ENCODE measurements at places on chromosomes 4 and X.

DNA sequence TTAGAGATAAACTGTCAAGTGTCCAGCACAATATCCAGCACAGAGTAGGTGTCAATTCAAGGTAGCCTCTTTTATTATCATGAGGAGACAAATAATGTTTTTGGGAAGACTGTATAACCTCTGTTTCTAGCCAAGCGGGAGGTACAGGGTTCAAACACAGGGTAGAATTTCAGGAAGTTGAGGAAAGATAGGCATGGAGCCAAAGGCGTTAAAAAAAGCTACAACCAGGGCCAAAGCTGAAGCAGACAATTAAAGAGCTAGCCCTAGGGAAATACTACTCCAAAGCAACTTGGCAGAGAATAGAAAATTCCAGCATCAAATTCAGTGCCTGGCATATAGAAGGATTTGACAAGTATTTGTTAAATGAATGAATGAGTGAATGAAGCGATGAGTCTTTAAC, 40.0 kb upstream of the CASK start:
- H3K4me1 ChIP-seq, result no peaks in the 10 kb centered on the region
- H3K27me3 ChIP-seq, result peaks cover 2% of the 10 kb centered on the region
- H3K27ac ChIP-seq, result no peak overlapping the region
- no peak overlapping the region for H3K4me3 ChIP-seq
- DNase-seq, result no peak

- no peak overlapping the region for H3K4me3 ChIP-seq
- no peaks in the 10 kb centered on the region for H3K36me3 ChIP-seq
- no peak overlapping the region for H3K27ac ChIP-seq
- peaks cover 9% of the 10 kb centered on the region for H3K27me3 ChIP-seq
These were observed 21.7 kb downstream of the PNMA6F start for GRCh38 chrX:153299855-153300254.

- H3K4me1 ChIP-seq, result peaks cover 2% of the 10 kb centered on the region
- no peak for DNase-seq
- H3K4me3 ChIP-seq, result no peak overlapping the region
- H3K36me3 ChIP-seq, result no peaks in the 10 kb centered on the region
These were observed 33.8 kb upstream of the ARMCX2 start for GRCh38 chrX:101693476-101693875.

DNA sequence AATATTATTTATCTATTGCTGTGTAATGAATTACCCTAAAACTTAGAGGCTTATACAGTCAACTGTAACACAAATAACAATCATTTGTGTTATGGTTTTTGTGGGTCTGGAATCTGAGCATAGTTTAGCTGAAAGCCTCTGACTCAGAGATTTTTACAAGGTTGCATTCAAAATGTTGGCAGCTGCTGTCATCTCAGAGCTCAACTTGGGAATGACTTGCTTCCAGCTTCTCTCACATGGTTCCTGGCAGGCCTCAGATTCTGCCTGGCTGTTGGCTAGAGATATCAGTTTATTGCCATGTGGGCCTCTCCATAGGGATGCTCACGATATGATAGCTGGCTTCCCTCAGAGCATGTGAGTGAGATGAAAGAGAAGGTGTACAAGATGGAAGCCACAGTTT, 70.2 kb upstream of the BRWD3 start:
- H3K27ac ChIP-seq, result no peak overlapping the region
- no peak overlapping the region for H3K4me3 ChIP-seq
- no peaks in the 10 kb centered on the region for H3K36me3 ChIP-seq
- no peak for DNase-seq

DNA sequence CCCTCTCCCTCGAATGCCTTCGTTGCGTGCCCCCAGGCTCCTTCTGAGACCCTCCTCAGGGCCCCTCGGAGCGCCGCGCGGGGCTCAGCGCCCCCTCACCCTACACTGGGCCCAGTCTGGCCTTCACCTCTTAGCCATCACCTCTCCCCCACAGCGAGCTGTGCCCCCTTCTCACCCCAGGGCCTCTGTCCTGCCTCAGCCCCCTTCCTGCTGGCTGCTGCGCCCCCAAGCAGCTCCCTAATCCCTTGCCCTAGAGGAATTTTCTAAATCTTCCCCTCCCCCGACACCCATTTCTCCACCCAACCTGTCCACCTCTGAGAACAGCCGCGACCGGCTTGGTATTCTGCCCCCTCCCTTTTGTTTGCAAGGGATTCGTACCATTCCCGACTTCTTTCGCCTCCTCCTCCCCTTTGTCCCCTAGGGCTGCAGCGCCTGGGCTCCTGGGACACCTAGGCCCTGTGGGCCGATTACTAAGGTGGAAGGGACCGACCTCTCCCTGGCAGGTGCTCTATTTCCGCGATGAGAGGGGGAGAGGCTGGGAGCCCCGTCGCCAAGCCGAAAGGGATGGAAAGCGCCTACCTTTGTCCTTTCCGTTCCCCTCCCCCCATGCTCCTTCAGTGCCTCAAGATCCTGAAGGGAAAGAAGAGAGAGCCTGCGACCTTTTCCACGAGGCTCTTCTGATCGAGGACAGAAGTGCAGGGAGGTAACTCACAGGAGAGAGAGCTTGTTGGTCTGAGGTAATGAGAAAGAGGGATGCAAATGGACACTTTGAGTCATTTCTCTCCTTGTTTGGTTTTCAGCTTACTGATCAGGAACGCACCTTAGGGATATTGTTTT, 10.9 kb downstream of the DLG3 start:
- peak overlapping the region; percentile 87 for H3K27ac ChIP-seq
- peaks cover 3% of the 10 kb centered on the region for H3K36me3 ChIP-seq
- peaks cover 26% of the 10 kb centered on the region for H3K4me1 ChIP-seq
- peak overlapping the region; percentile 80 for H3K4me3 ChIP-seq

DNA sequence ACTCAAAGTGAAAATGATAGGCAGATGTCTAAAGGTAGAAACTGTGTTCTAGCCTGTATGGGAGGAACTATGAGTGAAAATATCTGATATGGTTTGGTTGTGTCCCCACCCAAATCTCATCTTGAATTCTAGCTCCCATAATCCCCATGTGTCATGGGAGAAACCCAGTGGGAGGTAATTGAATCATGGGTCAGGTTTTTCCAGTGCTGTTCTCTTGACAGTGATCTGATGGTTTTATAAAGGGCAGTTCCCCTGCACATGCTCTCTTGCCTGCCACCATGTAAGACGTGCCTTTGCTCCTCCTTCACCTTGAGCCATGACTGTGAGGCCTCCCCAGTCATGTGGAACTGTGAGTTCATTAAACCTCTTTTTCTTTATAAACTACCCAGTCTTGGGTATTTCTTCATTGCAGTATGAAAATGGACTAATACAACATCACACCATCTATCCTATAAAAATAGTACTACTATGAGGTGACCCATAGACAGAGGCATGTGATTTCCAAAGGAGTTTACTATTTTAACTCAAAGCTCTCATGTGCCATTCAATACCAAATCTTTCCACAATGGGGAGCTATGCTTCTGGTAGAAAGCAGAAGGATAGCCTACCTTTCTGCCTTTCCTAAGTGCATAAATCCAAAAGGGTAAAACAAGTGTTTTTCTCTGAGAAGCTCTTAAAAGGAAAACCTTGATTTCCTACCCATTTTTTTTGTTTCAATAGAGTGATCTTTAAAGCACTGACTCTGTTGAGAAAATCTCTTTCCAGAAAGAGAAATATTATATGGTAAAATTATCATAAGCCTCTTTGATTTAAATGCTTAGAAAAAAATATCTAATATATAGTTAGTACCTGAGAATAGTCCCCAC, 38.8 kb downstream of the SEC31A start:
- H3K27ac ChIP-seq, result peak overlapping the region; percentile 73
- no peak for DNase-seq
- H3K4me3 ChIP-seq, result no peak overlapping the region
- H3K36me3 ChIP-seq, result peaks cover 55% of the 10 kb centered on the region
- no peaks in the 10 kb centered on the region for H3K27me3 ChIP-seq
- peaks cover 3% of the 10 kb centered on the region for H3K4me1 ChIP-seq

DNA sequence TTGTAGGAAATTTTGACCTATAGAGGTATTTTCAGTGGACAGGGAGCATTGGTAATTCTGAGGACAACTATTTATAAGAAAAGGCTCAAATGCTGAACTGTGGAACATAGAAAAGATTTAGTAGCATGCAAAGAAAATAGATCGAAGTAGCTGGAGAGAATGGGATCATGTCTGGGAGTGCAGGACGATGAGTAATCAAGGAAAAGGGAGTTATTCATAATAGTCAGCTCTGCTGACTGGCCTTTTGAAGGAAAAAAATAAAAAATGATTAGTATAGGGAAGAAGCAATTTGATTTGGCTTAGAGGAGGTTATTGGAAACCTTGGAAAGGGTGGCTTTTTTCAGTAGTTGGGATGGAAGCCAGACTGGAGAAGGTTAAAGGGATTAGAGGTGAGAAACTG, 22.9 kb upstream of the ANK2 start:
- no peaks in the 10 kb centered on the region for H3K4me1 ChIP-seq
- H3K27ac ChIP-seq, result no peak overlapping the region
- H3K36me3 ChIP-seq, result no peaks in the 10 kb centered on the region
- no peak for DNase-seq
- H3K4me3 ChIP-seq, result no peak overlapping the region

DNA sequence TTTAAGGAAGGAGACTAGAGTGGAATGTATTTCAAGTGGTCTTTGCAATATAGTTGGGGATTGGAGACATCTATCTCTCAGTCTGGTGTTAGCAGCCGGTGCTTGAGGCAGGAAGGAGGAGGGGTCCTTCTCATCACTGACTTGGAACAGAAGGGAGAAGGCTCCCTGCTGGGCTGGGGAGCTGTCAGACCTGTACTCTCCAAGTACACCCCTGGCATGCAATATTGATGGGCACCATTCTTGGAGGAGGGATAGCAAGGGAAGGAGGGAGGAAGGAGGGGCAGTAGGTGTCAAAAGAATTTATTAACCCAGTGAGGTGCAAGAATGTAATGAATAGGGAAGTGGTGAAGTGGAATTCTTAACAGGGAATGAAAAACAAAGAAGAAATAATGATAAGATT, 338.8 kb downstream of the UNC5C start:
- H3K4me3 ChIP-seq, result no peak overlapping the region
- no peaks in the 10 kb centered on the region for H3K36me3 ChIP-seq
- H3K27ac ChIP-seq, result no peak overlapping the region
- DNase-seq, result no peak
- H3K4me1 ChIP-seq, result no peaks in the 10 kb centered on the region
- peaks cover 7% of the 10 kb centered on the region for H3K27me3 ChIP-seq

GRCh38 chrX:11193035-11193469, 81.9 kb downstream of the HCCS start:
- H3K27me3 ChIP-seq, result no peaks in the 10 kb centered on the region
- no peak overlapping the region for H3K27ac ChIP-seq
- no peaks in the 10 kb centered on the region for H3K36me3 ChIP-seq

GRCh38 chr4:147371661-147372060, 109.2 kb upstream of the EDNRA start:
- H3K4me1 ChIP-seq, result no peaks in the 10 kb centered on the region
- H3K4me3 ChIP-seq, result no peak overlapping the region
- H3K36me3 ChIP-seq, result no peaks in the 10 kb centered on the region
- no peak overlapping the region for H3K27ac ChIP-seq

GRCh38 chrX:39170464-39170863, 369.2 kb downstream of the MID1IP1 start:
- H3K4me3 ChIP-seq, result no peak overlapping the region
- H3K27ac ChIP-seq, result no peak overlapping the region
- H3K36me3 ChIP-seq, result no peaks in the 10 kb centered on the region
- DNase-seq, result no peak
- H3K4me1 ChIP-seq, result peaks cover 32% of the 10 kb centered on the region
- H3K27me3 ChIP-seq, result no peaks in the 10 kb centered on the region

DNA sequence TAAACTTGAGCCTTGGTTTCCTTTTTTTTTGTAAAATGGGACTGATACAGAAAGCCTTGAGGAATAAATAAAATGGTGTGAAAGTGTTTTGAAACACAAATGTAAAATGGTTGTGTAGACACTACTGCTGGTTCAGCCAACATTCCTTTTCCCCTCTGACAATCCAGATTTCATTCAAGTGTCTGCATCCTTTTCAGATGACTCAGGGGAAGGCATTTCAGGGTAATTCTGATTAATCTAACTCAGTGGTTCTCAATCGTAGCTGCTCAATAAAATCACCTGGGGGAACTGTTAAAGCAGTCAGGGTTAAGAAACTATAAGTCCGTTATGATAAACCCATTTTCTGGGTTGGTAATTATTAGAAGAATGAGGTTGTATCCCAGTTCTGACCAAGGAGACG, 4.6 kb downstream of the ARHGAP10 start:
- H3K4me3 ChIP-seq, result no peak overlapping the region
- no peaks in the 10 kb centered on the region for H3K36me3 ChIP-seq
- peaks cover 40% of the 10 kb centered on the region for H3K4me1 ChIP-seq
- no peak for DNase-seq
- H3K27me3 ChIP-seq, result peaks cover 3% of the 10 kb centered on the region
- H3K27ac ChIP-seq, result no peak overlapping the region

- DNase-seq, result no peak
- no peaks in the 10 kb centered on the region for H3K4me1 ChIP-seq
- no peaks in the 10 kb centered on the region for H3K36me3 ChIP-seq
- no peak overlapping the region for H3K27ac ChIP-seq
These were observed 631.4 kb upstream of the CT83 start for GRCh38 chrX:117094149-117094548.

- H3K27ac ChIP-seq, result no peak overlapping the region
- no peak for DNase-seq
- H3K4me1 ChIP-seq, result peaks cover 6% of the 10 kb centered on the region
- no peaks in the 10 kb centered on the region for H3K36me3 ChIP-seq
- H3K4me3 ChIP-seq, result no peak overlapping the region
These were observed 165.1 kb upstream of the PPP3CA start for GRCh38 chr4:101512416-101512815.

DNA sequence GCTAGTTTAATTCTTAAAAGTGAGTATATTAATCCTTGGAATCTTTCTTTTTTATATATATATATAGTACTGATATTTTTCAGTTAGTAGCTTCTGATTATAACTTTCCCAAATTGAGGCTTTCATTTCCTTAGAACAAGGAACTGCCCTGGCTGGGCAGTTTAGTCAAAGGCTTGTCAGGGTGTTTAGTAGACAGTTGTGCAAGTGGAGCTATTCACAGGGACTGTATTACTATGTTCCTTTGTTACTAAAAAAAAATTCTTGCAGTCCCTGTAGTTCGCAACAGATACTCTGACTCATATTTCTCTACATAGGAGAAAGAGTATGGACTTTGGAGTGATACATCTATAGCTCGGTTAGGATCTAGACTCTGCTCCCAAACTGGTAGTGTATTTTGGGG, 20.8 kb downstream of the USO1 start:
- no peak overlapping the region for H3K4me3 ChIP-seq
- no peaks in the 10 kb centered on the region for H3K27me3 ChIP-seq
- no peak overlapping the region for H3K27ac ChIP-seq
- no peak for DNase-seq
- no peaks in the 10 kb centered on the region for H3K4me1 ChIP-seq
- peaks cover 4% of the 10 kb centered on the region for H3K36me3 ChIP-seq

GRCh38 chr4:184281231-184282139, 63.8 kb upstream of the ENPP6 start:
- peak overlapping the region; percentile 93 for H3K27ac ChIP-seq
- peaks cover 4% of the 10 kb centered on the region for H3K27me3 ChIP-seq
- peaks cover 66% of the 10 kb centered on the region for H3K4me1 ChIP-seq
- H3K4me3 ChIP-seq, result peak overlapping the region; percentile 56

- no peaks in the 10 kb centered on the region for H3K4me1 ChIP-seq
- H3K27ac ChIP-seq, result no peak overlapping the region
- peak overlapping the region; percentile 6 for H3K4me3 ChIP-seq
- peak; percentile 6 for DNase-seq
- H3K27me3 ChIP-seq, result peaks cover 2% of the 10 kb centered on the region
These were observed 199.7 kb downstream of the CRLF2 start for GRCh38 chrX:1012678-1013300.

- no peak for DNase-seq
- no peak overlapping the region for H3K4me3 ChIP-seq
- H3K27me3 ChIP-seq, result peaks cover 38% of the 10 kb centered on the region
- H3K36me3 ChIP-seq, result no peaks in the 10 kb centered on the region
- no peak overlapping the region for H3K27ac ChIP-seq
These were observed 15.6 kb upstream of the EXOSC9 start for GRCh38 chr4:121785479-121785878.

Data from activated CD4-positive, alpha-beta T cell treated with anti-CD3 and anti-CD28 coated beads for 36 hours (primary cell).